ENCODE measurements at places on chromosomes 5 and 9. TPM values are rescaled to one million over a fixed set of nuclear protein-coding genes. Genes with fewer than 3 reads are reported as not detected.

Gene SNX24
- 5.0 TPM for total RNA-seq

DNA sequence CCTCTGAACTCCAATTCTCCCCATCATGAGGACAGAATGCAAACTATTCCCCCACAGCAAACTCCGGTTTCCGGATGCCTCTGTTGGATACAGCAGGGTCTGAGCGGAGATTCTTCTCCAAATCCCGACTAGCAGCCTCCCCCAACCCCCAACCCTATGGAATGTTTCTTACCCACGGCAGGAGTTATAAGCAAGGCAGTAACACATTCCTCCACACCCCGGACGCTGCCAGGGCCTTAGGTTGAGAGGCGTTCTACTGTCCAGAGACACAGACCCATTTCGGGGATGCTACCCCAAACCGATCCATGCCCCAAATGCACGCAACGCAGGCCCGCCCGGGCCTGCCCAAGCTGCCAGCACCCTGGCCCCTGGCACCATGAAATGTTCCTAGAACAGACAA is 85.6 kb upstream of the LMX1B start:
- DNase-seq: no peak

DNA sequence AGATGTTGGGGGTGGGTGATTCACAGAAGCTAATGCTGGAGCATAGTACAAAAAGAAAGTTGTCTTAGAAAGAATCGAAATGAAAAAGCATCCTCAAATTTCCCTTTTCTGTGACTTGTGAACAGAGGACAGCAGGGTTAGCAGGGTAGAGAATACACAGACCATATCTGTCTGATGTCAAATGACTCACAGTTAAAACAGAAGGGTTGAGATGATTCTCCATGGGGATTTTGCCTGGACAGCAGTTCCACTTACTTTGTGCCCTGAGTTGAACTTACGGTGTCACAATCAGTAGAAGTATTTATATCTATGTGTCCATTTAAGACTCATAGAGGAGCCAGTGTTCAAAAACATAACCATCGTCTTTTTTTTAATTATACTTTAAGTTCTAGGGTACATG is 801.6 kb downstream of the KCTD16 start:
- no peak for DNase-seq

Gene CMYA5
- 0.13 TPM for total RNA-seq

DNA sequence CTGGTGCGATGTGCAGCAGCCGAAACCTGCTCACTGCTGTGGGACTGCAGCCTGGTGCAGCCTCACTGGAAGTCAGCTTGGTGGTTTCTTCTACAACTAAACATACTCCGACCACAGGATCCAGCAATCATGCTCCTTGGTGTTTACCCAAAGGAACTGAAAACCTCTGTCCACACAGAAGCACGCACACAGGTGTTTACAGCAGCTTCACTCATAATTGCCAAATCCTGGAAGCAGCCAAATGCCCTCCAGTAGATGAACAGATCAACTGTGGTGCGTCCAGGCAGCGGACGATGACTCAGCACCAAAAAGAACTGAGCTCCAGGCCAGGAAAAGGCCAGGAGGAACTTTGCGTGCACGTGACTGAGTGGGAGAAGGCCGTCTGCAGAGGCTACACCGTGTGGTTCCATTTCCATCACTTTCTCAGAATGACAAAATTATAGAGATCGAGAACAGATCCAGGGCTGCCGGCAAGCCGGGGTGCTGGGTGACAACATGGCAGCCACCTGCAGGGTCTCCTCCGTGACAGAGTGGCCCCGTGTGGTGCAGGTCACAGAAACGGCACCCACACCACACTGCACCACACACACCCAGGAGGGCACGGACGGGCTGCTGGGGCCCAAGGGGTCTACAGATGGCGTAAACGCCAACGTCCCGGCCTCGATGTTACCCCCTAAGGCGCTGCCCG is 23.1 kb upstream of the NSMF start:
- peak; percentile 8 for DNase-seq

GRCh38 chr5:126544087-126544740 is 50.8 kb downstream of the ALDH7A1 start:
- no peak for DNase-seq

Gene CDC20B
- total RNA-seq: not detected

Gene PSIP1
- 181 TPM for total RNA-seq

- DNase-seq: no peak
Observed at GRCh38 chr5:63032343-63032742, 453.7 kb downstream of the LRRC70 start.

DNA sequence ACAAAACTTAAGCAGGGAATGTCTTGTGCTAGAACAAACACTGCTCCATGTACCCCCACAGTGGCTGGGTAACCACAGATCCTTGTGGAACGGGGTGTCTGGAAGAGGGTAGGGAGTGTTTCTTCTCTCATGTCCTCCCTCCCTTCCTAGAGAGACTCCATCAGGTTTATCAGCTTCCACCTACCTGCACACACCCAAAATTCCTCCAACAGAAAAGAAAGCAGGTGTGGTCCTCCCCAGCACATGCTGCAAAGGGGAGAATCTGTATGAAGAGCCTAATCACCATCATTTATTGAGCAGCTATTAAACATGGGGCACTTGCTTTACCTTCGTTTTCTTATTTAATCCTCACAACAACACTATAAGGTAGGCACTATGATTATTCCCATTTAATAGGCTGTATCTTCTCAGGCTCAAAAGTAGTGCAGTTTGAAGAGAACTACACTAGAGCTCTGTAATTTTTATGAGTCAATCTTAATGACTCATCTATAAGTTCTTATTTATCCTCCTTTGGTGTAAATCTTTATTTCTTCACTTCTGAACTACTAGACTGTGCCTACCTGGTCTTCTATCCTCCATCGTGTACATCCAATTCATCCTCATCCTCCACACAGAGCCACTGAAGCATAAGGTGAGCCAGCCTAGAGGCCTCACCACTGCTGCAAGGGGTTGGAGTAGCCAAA is 31.6 kb downstream of the C9orf40 start:
- DNase-seq: no peak

Gene TUBB4B
- 365 TPM for total RNA-seq

Gene CDC25C
- total RNA-seq: 9.2 TPM

Gene PCDH12
- not detected for total RNA-seq

Gene TPD52L3
- total RNA-seq: not detected

DNA sequence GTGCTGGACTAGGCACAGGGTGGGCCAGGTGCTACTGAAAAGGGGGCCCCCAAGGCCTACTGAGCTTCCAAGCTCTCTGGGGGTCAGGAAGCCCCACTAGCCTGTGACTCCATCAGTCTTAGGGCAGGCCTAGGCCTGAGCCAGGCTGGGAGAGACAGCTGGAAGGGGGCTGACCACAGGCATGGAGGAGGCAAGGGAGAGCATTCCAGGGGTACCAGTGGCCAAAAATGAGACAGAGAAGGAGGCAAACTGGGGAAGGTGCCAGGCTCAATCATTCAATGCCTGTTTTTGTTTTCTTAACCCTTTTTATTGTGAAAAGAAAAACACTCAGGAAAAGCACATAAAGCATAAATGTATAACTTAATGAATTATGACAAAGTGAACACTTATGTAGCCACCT is 26.2 kb upstream of the TCF7 start:
- no peak for DNase-seq

GRCh38 chr9:137278721-137279711 is 1.5 kb downstream of the TOR4A start:
- DNase-seq: no peak

DNA sequence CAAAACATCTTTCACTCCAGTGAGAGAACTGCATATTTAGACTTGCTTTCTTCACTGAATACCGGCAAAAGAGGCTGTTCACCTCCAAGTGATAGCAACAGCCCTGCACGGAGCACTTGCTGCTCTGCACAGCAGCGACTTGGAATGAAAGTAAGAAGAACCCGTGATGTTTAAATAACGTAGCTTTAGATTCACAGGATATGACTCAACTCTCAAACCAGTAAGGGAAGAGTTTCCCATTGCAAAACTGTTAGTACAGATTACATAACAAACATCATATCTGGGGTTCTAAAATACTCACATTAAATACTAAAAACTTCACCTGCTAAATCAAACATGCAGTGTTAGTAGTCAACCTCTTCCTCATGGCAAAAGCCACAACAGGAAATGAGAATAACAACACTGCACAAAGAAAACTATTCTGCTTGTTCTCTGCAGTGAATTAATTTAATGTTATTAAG is 203.4 kb downstream of the MCTP1 start:
- DNase-seq: peak; percentile 89

DNA sequence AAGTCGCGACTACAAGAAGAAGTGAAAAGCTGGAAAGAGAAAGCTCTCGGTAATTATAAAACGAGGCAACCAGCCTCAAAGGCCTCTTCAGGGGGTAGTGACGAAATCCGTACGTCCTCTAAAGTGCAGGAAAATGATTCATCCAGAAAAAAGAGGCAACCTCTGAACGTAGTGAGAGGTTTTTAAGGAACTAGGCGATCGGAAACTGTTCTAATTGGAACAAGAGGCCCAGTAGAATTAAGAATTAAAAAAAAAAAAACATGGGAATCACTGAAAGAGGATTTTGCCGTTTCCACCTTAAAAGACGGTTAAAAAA is 1.0 kb downstream of the CSNK1A1 start:
- DNase-seq: no peak

Gene MYMK
- not detected for total RNA-seq

GRCh38 chr5:128254789-128255188 is 171.2 kb downstream of the SLC12A2 start:
- no peak for DNase-seq

DNA sequence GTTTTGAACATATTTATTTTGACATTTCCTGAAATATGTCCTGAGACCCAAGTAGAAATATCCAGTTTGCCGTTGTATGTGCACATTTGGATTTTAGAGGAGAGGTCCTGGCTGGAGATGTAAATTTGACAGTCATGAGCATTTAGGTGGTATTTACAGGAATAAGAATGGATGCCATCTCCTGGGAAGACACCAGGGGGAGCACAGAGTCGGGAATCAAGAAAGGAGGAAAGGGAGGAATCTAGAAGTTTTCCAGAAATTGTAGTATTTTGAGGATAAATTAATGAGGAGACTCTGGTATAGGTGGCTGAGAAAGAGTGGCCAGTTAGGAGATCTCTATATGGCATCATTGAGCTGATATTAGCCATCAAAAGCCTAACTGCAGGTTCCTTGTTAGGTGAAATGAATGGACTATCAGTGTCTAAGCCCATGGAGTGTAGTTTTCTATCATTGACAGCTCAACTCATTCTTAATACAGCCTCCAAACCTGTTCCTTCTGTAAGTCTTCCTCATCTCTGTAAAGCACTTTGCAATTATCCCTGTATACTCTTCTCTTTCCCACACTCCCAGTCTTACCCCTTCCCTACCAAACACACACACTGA is 7.2 kb downstream of the GAPT start:
- no peak for DNase-seq

Gene PCDHA1
- total RNA-seq: not detected

- DNase-seq: no peak
Observed at GRCh38 chr9:13330396-13331004, 51.0 kb upstream of the MPDZ start.

DNA sequence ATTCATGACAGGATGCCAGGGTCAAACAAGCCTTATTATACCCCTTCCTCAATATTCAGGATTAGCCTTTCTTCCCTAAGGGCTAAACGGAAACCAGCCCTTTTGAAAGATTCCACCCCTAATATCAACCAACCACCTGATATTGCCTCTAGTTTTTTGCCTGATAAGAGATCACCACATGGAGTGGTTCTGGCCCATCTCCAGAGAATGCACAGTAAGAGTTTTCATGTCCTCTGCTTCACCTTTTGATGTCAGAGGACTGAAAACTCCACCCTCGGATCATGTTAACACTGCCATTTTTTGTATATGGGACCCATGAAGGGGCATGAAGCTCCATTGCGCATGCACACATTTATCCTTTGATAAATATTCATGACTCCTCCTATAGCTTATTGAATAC is 5.8 kb upstream of the LNPEP start:
- no peak for DNase-seq

GRCh38 chr5:126004636-126005035 is 418.6 kb upstream of the GRAMD2B start:
- DNase-seq: no peak

Gene RABL6
- total RNA-seq: 125 TPM

Gene RNF208
- 10.7 TPM for total RNA-seq

DNA sequence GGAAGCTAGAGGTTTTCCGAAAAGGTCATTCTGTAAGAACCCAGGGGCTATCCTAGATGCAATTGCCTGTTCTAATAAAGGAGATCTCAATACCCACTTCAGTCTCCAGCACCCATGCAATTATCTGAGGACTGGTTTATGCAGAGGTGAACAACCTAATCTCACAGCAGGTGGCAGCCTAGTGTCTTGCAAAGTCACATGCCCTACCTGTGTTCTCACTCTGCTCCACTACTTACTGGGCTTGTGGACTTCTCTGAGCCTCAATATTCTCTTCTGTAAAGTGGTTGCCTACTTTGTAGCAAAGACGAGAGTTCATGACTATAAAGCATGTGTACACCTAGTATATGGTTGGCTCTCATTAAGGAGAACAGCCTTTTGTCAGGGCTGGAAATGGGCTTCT is 21.0 kb upstream of the ALDH1B1 start:
- DNase-seq: peak; percentile 23

Gene FRMD3
- 0.21 TPM for total RNA-seq

DNA sequence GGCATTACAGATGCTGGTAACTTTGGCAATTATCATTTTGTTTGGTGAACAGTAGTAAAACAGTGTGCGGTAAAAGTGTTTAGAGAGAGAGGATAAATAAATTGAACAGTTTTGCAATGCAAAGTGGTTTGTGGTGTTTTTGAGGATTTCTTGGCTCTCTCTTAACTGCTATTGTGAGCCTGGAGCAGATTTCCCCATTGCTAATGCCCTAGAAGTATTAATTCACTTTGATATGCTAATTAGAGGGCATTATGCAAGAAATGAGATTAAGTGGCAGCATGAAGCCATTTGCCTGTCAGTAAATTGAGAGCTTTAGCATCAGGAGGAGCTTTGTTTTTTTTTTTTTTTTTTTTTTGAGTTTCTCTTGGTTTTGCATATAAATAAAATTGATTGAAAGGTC is 8.2 kb downstream of the PBX3 start:
- DNase-seq: no peak

- no peak for DNase-seq
Observed at GRCh38 chr5:38695021-38695958, 138.8 kb upstream of the LIFR start.

Data from GM12878 (cell line).